ENCODE measurements at places on chromosomes 3 and 15.

GRCh38 chr3:56825567-56826438 is 24.1 kb upstream of the ARHGEF3 start:
- DNase-seq: no peak

- DNase-seq: no peak
Observed at GRCh38 chr3:45367453-45367871, 20.9 kb upstream of the LARS2 start.

- no peak for DNase-seq
Observed at GRCh38 chr3:156495816-156496215, 59.1 kb downstream of the SSR3 start.

GRCh38 chr3:151558661-151559060 is 97.8 kb upstream of the IGSF10 start:
- DNase-seq: no peak

GRCh38 chr3:70621451-70621850 is 309.0 kb upstream of the MDFIC2 start:
- DNase-seq: no peak

- DNase-seq: no peak
Observed at GRCh38 chr3:183980403-183980802, 37.3 kb downstream of the ABCC5 start.

GRCh38 chr3:44120721-44121582 is 120.7 kb upstream of the TOPAZ1 start:
- DNase-seq: no peak

DNA sequence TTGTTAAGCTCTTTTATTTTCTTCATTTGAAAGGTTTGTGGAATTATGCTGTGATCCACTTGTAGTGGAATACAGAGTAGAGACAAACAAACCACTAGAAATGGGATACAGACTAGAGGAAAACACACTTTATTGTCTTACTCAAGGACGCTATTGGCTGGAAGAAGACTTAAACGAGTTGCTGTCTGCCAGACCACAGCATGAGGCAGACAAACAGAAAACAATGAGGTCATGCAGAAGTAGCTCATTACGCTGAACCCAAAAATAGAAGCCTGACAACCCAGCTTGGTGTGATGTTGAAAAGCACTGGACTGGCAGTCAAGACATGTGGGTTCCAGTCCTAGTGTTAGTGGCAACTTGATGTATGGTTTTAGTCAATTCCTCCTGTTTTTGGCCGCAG is 62.4 kb upstream of the P3H2 start:
- DNase-seq: no peak

- no peak for DNase-seq
Observed at GRCh38 chr3:193711964-193712598, 119.1 kb downstream of the OPA1 start.
